SJCRH30 (cell line): ENCODE measurements at places on chromosomes 16 and 17. TPM values are rescaled to one million over a fixed set of nuclear protein-coding genes. Genes with fewer than 3 reads are reported as not detected.
A peak's percentile ranks its signal among the peaks of the same experiment; 100 is the strongest.

Gene TP53TG3B
- total RNA-seq, result not detected in 2 replicates

Gene FBXL16
- total RNA-seq, result 1.7 and 1.8 TPM in 2 replicates

GRCh38 chr17:11814655-11815262 lies 182.5 kb downstream of the ZNF18 start:
- no peaks in the 10 kb centered on the region for H3K36me3 ChIP-seq
- no peak overlapping the region for H3K4me3 ChIP-seq
- H3K27me3 ChIP-seq, result no peaks in the 10 kb centered on the region
- H3K27ac ChIP-seq, result no peak overlapping the region

- H3K4me1 ChIP-seq, result no peaks in the 10 kb centered on the region
- H3K36me3 ChIP-seq, result no peaks in the 10 kb centered on the region
- DNase-seq, result no peak
These were observed 606.4 kb upstream of the CDH8 start for GRCh38 chr16:62642677-62643076.

- DNase-seq, result no peak
- H3K27me3 ChIP-seq, result no peaks in the 10 kb centered on the region
- no peak overlapping the region for H3K4me3 ChIP-seq
- no peaks in the 10 kb centered on the region for H3K4me1 ChIP-seq
These were observed 18.2 kb downstream of the IRX3 start for GRCh38 chr16:54268340-54268739.

Gene TP53TG3
- not detected in 2 replicates for total RNA-seq

Gene SCRN2
- 8.0 and 12.9 TPM in 2 replicates for total RNA-seq

Gene RGS11
- not detected in 2 replicates for total RNA-seq

DNA sequence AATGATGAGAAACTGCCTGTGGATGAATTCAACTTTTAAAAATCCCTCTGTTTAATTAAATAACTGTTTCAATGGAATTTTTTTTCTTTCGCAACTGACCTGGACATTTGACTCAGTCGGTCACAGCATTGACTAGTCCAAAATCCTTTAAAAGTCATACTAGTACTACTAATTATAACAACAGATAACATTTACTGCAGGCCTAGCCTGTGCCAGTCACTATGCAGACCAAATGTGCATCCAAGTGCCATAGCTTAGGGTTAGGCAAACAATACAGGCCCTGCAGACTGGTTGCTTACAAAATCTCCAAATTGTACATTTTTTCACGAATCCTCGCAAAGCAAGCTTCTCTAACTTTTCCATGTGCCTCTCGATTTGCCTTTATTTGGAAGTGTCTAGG lies 56.6 kb downstream of the MYOCD start:
- no peak for DNase-seq
- no peaks in the 10 kb centered on the region for H3K4me1 ChIP-seq
- no peak overlapping the region for H3K4me3 ChIP-seq
- peaks cover 11% of the 10 kb centered on the region; the same call in 1 of the 2 replicates for H3K27me3 ChIP-seq
- H3K36me3 ChIP-seq, result no peaks in the 10 kb centered on the region

DNA sequence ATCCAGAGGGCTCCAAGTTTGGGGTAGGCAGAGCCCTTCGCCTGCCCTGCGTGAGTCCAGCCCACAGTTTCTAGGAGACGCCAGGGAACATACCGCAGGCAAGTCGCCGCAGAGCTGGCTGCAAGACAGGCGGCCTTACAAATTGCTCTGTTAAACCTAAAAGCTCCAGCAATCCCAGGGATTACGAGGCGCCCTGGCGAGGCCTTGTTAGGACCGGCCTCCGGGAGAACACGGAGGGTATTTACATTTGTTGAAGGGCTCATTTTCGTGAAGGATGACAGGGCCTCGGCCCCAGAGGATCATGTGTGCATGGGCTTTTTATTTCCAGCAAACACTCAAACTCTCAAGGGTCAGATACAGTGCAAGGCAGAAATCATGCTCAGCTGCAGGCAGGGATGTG lies 77.6 kb upstream of the FOXF1 start:
- H3K4me3 ChIP-seq, result no peak overlapping the region
- no peaks in the 10 kb centered on the region for H3K36me3 ChIP-seq
- DNase-seq, result peak; percentile 72
- no peak overlapping the region for H3K27ac ChIP-seq
- no peaks in the 10 kb centered on the region for H3K27me3 ChIP-seq

- peak overlapping the region; percentile 43 for H3K27ac ChIP-seq
- H3K4me3 ChIP-seq, result no peak overlapping the region
- H3K4me1 ChIP-seq, result peaks cover 19% of the 10 kb centered on the region
These were observed 218.5 kb upstream of the CIBAR2 start for GRCh38 chr16:85330694-85331188.

GRCh38 chr17:336110-337021 lies 16.2 kb downstream of the RPH3AL start:
- H3K27ac ChIP-seq, result no peak overlapping the region
- peaks cover 13% of the 10 kb centered on the region for H3K4me1 ChIP-seq
- H3K36me3 ChIP-seq, result no peaks in the 10 kb centered on the region
- DNase-seq, result peak; percentile 64

Gene ROGDI
- 15.1 and 20.5 TPM in 2 replicates for total RNA-seq

DNA sequence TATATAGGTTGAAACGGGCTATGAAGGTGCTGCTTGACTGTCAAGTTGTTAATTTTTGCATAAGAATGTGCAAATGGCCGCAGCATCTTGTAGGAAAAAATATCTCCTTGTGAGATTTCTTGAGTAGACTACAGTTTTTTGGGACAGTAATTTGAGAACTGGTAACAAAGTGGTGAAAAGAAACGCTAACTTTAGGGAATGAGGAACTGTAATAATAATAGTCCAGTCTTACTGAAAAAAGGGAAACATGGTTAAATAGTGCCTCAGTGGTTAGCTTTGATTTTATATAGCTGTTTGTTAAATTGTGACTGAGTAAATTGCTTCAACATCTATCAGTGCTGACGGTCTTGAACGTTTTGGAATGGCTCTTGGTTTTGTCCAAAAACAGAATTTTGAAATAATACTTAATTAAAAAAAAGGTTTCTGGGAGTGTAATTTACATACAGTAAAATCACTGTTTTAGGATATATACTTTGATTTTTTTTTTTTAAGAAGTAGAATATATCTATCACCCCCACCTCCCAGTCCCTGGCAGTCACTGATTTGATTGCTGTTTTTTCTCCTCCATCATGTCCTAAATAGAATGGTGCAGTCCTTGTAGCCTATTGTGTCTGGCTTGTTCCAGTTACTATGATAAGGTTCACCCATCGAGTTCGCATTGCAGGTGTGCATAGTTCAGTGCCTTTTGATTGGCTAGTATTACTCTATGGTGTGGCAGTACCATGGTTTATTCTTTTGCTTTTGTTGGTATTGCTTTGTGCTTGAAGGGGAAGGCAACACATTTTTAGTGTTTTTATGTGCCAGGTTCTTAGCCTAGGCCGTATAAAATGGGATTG lies 2.8 kb downstream of the HAPSTR1 start:
- peaks cover 12% of the 10 kb centered on the region for H3K4me1 ChIP-seq
- no peak overlapping the region for H3K27ac ChIP-seq
- DNase-seq, result no peak
- H3K27me3 ChIP-seq, result no peaks in the 10 kb centered on the region

GRCh38 chr17:63699638-63700527 lies at the start of gene LIMD2:
LIMD2 (minus strand) TSS chr17:63700125; CDS start chr17:63699298, 827 bp downstream.
- peak within 1 kb of the TSS; percentile 67 for H3K27ac ChIP-seq
- H3K36me3 ChIP-seq, result no peaks in the 10 kb centered on the region
- peak within 1 kb of the TSS; percentile 97 for H3K4me3 ChIP-seq
- DNase-seq, result peak; percentile 63
- no peaks in the 10 kb centered on the region; the same call in 1 of the 2 replicates for H3K4me1 ChIP-seq

Gene CBFA2T3
- 1.8 and 3.5 TPM in 2 replicates for total RNA-seq

GRCh38 chr16:4572715-4573114 lies 16.6 kb downstream of the C16orf96 start:
- H3K36me3 ChIP-seq, result no peaks in the 10 kb centered on the region
- no peak overlapping the region for H3K4me3 ChIP-seq

Gene CD79B
- total RNA-seq, result 0.48 and 1.2 TPM in 2 replicates

DNA sequence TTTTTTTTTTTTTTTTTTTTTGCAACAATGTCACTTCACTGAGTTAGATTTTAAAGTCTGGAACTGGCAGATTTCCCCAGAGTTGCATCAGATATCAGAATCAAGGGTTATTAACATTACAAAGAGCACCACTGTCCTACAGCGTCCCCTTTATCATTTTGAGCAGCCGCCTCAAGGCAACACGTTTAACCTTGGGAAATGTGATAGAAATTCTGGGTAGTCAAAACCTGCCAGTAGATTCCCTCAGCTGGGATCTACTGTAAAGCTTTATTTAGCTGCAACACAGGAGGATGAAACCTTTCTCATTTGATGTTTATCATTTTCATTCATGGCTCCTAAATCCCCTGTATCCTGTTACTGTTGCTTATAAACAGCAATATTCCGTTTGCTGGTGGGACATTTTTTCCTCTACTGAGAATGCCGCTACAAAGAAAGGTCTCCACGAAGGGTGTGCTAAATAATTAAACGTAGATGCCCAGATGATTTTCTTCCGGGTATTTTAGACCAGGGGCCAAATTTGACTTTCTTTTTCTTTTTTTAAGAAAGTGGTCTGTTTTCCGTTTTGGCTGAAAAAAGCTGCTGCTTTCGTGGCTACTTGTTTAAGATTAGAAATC lies 436.1 kb upstream of the GOT2 start:
- peak overlapping the region; percentile 43 for H3K4me3 ChIP-seq
- no peaks in the 10 kb centered on the region for H3K36me3 ChIP-seq
- DNase-seq, result peak; percentile 28

DNA sequence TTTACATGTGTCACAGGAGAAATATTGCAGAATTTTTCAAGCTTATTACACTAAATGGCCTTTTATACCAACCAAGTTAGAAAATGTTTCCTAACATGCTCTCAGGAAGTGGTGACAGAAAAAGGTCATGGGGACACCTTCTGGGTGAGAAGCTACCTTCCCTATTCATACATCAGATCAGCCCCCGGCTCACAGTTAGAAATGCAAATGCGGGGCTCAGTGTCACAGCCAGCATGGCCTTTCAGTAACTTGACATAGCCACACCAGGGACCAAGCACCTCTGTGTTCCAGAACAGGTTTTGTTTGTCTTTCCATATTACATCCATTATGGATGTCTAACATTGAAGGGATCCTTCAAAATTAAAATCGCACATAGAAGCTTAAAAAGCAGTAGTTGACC lies 59.5 kb downstream of the CHD9NB start:
- no peaks in the 10 kb centered on the region for H3K27me3 ChIP-seq
- no peaks in the 10 kb centered on the region for H3K4me1 ChIP-seq
- DNase-seq, result no peak
- H3K4me3 ChIP-seq, result no peak overlapping the region
- H3K36me3 ChIP-seq, result no peaks in the 10 kb centered on the region

Gene PPP1R1B
- not detected in 2 replicates for total RNA-seq

- DNase-seq, result no peak
- H3K36me3 ChIP-seq, result no peaks in the 10 kb centered on the region
- H3K4me1 ChIP-seq, result no peaks in the 10 kb centered on the region
- no peaks in the 10 kb centered on the region for H3K27me3 ChIP-seq
- no peak overlapping the region for H3K27ac ChIP-seq
These were observed 58.0 kb downstream of the AIPL1 start for GRCh38 chr17:6376931-6377361.

Gene TSPOAP1
- 0.53 and 0.58 TPM in 2 replicates for total RNA-seq

Gene GRAPL
- 0.40 and 0.48 TPM in 2 replicates for total RNA-seq

DNA sequence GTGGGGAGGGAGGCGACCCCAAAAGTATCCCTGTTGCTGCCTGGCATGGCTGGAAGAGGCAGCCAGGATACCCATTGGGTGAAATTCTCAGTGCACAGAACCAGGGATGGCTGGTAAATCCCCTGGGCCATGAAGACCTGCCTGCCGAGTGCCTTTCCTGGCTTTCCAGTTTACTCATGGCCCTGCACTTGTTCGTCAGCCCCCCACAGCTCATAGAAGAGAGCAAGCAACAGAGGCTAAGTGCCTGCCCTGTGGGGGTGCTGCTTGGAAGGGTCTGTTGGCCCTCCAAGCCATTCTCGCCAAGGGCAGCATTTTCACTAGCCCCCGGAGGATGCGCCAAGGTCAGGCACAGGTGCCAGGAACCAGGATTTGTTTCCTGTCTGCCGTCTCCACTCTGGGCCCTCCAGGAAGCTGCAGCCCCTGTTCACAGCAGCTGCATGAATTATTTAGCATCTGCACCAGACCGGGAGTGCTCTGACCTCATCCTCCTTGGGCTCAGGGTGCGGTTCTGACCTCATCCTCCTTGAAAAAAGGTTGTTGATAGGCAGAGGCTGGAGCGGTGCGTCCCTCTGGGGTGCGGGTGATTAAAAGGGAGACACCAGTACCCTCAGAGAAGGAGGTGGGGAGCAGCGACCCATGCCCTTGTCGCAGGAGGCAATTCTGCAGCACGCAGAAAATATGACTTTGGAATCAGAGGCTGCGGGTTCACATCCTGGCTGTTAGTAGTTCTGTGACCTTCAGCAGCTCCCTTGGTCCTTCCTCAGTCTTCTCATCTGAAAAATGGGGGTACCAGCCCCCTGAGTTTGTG lies 14.2 kb upstream of the CD300A start:
- H3K4me1 ChIP-seq, result peaks cover 10% of the 10 kb centered on the region
- H3K27me3 ChIP-seq, result peaks cover 14% of the 10 kb centered on the region; the same call in 1 of the 2 replicates
- DNase-seq, result peak; percentile 71
- no peaks in the 10 kb centered on the region for H3K36me3 ChIP-seq
- H3K27ac ChIP-seq, result no peak overlapping the region

GRCh38 chr16:28292731-28293600 lies 641 bp downstream of the SBK1 start:
- H3K27me3 ChIP-seq, result no peaks in the 10 kb centered on the region
- H3K4me1 ChIP-seq, result no peaks in the 10 kb centered on the region
- DNase-seq, result no peak
- peak overlapping the region; percentile 60 for H3K4me3 ChIP-seq

Gene METRNL
- 46.2 and 49.7 TPM in 2 replicates for total RNA-seq

Gene KRT31
- 0.08 TPM in 1 of 2 replicates, not detected in the other for total RNA-seq

Gene NRN1L
- total RNA-seq, result not detected in 2 replicates

Gene SNX11
- 15.3 and 16.1 TPM in 2 replicates for total RNA-seq

GRCh38 chr17:32699247-32699646 lies 177.7 kb downstream of the MYO1D start:
- H3K4me3 ChIP-seq, result no peak overlapping the region
- H3K4me1 ChIP-seq, result no peaks in the 10 kb centered on the region
- H3K27me3 ChIP-seq, result no peaks in the 10 kb centered on the region; the same call in 1 of the 2 replicates
- no peaks in the 10 kb centered on the region for H3K36me3 ChIP-seq
- DNase-seq, result no peak

DNA sequence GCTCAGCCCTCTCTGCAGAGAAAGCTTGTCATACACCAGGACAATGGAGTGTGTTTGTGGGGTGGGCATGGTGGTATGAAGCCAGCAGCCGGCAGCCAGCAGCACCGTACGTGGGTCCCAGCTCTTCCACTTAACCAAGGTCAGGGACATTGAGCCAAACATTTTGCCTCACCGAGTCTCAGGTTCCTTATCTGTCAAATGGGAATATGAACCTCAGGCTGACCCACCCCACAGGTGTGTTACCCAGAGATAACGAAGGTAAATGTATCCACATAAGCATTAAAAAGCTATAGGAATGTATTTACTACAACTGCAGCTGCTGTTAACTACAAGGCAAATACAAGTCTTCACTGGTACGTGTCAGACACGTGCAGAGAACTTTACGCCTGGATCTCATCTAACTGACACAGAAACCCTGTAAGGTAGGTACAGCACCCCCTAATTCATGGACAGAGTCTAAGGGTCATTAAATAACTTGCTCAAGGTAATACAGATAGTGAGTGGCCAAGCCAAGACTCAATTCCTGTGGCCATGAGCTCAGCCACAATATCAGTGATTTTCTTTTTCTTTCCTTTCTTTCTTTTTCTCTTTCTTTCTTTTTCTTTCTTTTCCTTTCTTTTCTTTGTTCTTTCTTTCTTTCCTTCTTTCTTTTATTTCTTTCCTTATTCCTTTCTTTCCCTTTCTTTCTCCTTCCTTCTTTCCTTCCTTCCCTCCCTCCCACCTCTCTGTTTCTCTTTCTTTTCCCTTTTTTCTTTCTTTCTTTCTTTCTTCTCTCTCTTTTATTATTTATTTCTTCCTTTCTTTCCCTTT lies 990 bp downstream of the SLC5A11 start:
- H3K4me1 ChIP-seq, result peaks cover 7% of the 10 kb centered on the region
- DNase-seq, result no peak
- H3K36me3 ChIP-seq, result no peaks in the 10 kb centered on the region
- no peak overlapping the region for H3K4me3 ChIP-seq
- H3K27me3 ChIP-seq, result no peaks in the 10 kb centered on the region
